ENCODE measurements at places on chromosomes 5 and 9.

DNA sequence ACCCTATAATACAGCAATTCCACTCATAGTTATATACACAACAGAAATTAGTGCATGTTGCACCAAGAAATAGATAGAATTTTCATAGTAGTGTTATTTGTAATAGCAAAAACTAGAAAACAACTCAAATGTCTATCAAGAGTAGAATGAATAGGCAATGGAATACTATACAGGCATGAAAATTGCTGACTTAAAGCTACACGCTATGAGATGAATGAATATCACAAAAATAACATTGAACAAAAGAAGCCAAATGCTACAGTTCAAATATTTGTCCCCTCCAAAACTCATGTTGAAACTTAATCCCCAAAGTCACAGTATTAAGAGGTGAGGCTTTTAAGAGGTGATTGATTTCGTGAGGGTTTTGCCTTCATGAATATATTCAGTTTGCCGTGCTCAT, 215.1 kb downstream of the FRMD3 start:
- no peak for DNase-seq

- no peak for DNase-seq
Measured at GRCh38 chr5:5492087-5492933, 69.8 kb downstream of the ICE1 start.

DNA sequence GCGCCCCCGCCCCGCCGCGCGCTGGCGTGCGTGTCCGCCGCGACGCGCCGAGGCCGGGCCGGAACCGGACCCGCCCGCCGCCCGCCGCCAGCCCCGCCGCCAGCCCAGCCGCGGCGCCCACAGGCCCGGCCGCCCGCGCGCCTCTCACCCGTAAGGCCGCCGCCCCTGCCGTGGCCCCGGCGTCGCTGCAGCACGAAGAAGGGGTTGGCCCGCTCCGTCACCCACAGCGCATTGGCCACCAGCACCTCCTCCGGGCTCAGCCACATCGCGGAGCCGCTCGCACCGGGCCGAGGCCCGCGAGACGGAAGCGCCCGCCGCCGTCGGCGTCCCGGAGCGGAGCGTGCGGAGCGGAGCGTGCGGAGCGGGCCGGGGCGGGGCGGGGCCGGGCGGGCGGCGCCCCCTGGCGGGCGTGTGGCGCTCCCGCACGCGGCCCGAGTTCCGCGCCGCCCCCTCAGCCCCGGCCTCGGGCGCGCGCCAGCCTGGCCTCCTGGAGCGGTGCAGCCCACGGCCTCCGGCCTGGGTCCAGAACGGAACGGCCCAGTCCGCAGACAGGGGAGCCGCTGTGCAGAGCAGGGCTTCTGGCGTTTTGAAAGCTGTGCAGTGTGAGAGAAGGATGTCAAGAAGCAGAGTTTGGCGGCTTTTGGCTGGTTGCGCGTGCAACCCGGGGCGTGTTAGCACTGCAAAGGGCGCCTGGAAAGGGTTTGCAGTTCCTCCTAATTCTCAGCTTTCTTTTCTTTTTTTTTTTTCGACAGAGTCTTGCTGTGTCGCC, at the start of gene TBC1D9B:
Gene TBC1D9B (minus strand): TSS at position 342 of the 769 bp plus-strand sequence. CDS start 76 bp downstream, at position 266.
- peak; percentile 47 for DNase-seq

DNA sequence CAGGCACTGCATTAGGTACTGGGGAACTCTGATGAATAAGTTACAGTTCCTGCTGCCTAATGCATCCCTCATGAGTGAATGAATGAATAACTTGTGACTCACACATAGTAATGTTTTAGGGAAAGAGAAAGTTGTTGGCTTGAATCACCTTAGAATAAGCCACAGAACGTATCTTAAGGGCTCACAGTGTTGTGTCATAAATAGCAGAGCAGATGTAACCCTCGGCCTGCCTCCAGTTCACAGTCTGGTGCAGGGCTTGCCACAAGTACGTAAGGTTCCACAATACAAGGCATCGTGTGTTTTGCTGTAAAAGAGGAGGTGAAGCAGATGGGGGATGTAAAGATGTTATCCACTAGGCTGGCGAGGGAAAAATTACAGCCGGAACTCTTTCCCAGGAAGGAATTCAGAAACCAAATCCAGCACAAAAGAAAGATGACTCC, 218.7 kb downstream of the TRPM3 start:
- DNase-seq = no peak

DNA sequence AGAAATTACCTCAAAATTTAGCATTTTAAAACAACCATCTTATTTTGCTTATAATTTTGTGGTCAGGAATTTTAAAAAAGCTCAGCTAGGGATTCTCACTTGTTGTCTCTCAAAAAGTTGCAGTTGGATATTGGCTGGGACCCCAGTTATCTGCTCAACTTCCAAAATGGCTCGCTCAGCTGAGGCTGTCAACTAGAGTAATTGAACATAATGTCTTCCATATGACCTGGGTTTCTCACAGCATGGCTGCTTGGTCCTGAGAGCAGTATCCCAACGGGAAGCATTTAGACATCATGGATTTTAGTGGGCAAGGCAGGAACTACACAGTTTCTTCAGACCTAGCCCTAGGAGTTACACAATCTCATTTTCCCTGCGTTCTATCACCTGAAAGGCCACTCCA, 63.6 kb upstream of the SPEF2 start:
- no peak for DNase-seq

DNA sequence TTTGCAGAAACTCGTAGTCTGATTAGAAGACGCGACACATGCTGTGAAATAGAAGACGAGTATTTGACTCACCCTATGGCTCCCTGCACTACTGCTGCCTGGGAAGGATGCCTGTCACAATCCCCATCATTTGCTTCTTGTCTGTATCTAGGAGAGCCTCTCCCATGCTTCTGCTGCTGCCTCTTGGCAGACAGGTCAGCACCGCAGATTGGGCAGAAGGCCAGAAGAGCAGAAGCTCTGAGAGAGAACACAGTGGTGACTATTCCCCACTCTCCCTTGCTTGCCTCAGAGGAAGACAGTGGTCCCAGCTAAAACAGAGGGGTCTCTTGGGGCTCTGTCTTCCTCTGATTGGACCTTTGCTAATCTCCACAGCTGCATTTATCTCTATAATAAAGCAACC, 84.0 kb upstream of the SMIM32 start:
- no peak for DNase-seq

GRCh38 chr5:163565492-163565891, 60.1 kb downstream of the MAT2B start:
- DNase-seq = no peak

GRCh38 chr5:176733406-176734262, 76.7 kb upstream of the UNC5A start:
- no peak for DNase-seq

- DNase-seq = no peak
Measured at GRCh38 chr9:4235420-4235819, 64.4 kb downstream of the GLIS3 start.

GRCh38 chr5:72191404-72191803, 84.1 kb downstream of the MAP1B start:
- no peak for DNase-seq

DNA sequence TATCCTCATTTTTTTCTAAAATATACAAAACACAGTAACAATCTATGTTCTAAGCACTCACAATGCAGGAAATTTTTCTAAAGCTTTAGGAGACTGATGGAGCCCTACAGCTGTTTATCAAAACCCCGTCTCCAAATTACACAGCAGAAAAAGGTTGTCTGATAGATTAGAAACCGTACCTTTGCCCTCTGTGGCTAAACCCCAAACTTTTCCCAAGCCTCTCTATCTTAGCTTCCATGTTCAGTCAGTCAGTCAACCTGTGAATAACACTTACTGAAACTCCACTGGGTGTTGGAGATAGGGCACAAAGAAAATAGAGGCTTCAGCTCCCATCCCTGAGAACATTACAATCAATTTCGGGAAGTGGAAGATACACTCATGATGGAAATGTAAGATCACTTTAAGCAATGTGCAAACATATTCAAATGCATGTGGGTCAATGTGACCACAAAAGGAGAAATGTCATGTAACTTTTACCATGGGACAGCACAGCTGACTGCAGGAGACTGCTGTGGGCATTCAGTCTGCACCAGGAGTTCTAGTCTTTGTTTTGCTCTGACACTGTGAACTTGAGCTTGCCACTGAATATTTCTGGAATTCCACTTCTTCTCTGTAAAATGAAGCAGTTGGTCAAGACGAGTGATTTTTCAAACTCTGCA, 279.5 kb upstream of the PIK3R1 start:
- no peak for DNase-seq

DNA sequence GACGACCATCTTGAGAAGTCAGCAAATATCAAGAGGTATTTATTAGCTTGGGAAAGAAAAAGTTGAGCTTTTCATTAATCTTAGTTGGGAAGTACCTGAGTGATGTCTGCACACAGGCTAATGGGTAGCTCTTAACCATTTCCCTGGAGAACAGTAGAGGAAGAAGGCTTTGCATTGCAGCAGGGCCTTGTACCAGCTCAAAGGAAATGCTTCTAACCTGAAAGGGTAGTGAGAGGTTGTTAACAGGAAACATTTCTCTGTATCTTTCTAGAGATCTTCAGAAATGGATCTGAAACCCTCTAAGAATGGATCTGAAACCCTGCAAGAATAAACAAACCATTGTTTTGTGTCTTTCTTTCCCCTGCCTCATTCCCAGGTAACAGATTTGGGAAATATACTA, 393.3 kb downstream of the PLK2 start:
- DNase-seq = no peak

GRCh38 chr5:157166214-157167213, at the start of gene GARIN3:
TSS of gene GARIN3 (minus strand) at chr5:157166264. CDS start at chr5:157166168, 96 bp downstream.
- no peak for DNase-seq

- DNase-seq = no peak
Measured at GRCh38 chr9:90942555-90942954, 140.9 kb downstream of the SYK start.

DNA sequence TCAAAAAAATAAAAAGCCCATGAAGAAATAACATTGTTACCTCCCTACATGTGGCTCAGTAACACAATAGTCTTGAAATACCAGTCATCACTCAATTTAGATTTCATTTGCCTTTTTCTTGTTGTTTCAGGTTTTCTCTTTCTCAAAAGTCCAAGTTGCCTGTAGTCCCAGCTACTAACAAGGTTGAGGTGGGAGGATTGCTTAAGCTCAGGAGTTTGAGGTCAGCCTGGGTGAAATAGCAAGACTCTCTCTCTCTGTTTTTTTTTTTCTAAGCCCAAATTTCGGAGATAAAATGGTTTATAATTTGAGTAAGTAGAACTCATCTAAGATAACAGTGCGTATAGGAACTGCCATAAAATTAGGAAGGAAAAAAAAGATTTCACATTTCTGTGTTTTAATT, 17.5 kb upstream of the NDUFS4 start:
- DNase-seq = no peak
